ENCODE measurements at places on chromosomes 6 and 20. TPM values are rescaled to one million over a fixed set of nuclear protein-coding genes. Genes with fewer than 3 reads are reported as not detected.

SRSF12 gene
- total RNA-seq = not detected

HRH3 gene
- total RNA-seq = not detected

RBM24 gene
- 189 TPM for total RNA-seq

DNA sequence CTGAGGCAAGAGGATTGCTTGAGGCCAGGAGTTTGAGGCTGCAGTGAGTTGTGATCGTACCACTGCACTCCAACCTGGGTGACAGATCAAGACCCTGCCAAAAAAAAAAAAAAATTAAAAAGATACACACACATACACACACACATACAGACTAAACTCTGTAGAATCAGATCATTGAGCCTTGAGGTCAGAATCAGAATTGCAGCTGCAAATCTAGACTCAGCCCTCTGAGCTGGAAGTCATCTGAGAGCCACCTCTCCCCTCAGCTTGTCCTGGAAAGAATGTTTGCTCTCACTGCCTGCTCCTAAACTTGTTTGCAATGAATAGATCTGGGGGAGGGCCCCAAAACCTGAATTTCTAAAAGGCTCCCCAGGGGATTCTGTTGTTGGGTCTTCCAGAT is 41.4 kb upstream of the ANGPT4 start:
- no peak for DNase-seq

DNA sequence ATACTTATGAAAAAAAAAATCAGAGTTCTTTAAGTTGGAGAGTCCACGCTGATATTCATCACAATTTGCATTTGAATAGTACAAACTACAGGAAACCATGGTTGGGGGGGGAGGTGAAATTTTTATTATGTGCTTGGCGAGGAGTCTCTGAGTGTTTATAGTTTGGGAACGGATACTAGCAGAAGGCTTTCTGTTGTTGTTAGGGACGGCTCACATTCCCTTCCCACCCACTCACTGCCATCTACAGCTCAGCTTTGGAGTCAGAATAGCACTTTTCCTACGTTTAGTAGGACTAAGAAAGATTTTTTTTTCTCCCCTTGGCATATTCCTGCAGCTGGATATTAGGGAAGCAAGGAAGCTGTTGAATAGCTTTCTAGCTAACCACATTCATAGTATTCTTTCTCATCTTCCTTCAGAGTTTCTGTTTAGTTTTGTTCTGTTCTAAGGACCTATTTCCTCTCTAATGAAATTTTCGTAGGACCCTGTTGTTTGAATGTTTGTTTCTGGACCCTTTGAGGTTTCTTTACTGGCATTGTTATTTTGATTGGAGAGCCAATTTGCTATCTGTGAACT is 235.1 kb upstream of the ZNF217 start:
- DNase-seq = no peak

- no peak for DNase-seq
Measured at GRCh38 chr6:15573384-15573783, 89.4 kb downstream of the DTNBP1 start.

DNA sequence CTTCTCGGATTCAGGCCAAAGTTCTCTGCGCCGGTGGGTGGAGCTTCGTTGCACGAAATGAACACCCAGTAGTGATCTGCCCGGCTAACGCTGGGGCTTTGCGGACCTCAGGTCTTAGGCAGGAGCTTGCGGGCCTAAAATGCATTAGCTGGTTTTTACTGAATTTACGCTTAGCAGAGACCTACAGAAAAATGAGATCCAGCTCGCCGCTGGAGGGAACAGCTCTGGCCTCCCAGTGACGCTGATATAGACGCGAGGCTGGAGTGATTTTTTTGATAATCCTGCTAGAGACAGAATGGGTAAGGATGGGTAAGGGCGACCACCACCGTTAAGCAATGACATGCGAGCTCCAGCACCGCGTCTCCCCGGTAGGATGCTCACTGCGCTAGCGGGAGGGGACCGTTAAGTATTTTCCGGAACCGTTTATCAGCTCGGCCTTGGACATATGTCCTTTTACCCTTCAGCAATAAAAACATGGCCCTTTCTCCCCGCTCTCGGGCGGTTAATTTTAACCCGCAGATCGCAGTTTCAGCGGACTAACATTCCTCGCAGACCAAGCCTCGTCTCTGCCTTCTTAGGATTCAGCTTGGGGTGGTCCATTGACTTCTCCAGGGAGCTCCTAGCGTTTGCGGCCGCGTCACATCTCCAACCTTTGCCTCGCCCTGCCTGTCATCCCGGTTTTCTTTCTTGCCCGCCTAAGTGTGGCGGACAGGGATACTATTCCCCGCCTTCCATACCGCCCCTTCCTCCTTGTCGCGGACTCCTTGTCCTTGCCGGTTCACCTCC is 109.3 kb downstream of the GPX5 start:
- DNase-seq = no peak

DNA sequence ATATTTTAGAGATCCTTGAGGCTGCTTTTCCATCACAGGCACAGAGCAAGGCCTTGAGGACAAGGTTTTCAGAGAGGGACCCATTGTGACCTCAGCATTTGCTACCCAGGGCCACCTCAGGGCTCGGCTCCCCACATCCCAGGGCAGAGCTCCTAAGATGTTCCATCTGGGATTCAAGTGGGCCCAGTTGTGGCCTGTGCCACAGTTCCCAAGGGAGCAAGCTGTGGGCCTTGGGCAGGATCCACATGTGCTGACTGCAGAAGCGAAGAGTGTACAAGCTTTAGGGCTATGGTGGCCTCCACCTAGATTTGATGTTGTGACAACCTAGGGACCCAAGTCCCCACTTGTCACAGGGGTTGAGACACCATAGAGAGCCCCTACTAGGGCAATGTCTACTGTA is 608.1 kb downstream of the HACE1 start:
- no peak for DNase-seq

GRCh38 chr20:7656687-7657467 is 283.4 kb downstream of the HAO1 start:
- DNase-seq = no peak

DNA sequence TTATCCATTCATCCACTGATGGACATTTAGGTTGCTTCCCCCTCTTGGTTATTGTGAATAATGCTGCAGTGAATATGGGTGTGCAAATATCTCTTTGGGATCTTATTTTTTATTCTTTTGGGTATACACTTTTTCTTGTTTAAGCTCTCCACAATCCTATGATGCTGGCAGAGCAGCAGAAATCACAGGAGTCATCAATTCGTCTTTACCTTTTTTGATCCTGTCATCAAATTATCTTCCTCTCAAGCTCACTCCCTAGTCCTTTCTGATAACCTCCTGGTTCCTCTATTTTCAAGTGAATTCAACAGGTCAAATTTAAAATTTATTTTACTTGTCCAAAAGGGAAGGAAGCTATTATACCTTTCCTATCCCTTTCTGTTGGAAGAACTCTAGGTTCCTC is 89.1 kb downstream of the PLCG1 start:
- no peak for DNase-seq

- no peak for DNase-seq
Measured at GRCh38 chr20:63502671-63503172, 3.8 kb upstream of the EEF1A2 start.

DNA sequence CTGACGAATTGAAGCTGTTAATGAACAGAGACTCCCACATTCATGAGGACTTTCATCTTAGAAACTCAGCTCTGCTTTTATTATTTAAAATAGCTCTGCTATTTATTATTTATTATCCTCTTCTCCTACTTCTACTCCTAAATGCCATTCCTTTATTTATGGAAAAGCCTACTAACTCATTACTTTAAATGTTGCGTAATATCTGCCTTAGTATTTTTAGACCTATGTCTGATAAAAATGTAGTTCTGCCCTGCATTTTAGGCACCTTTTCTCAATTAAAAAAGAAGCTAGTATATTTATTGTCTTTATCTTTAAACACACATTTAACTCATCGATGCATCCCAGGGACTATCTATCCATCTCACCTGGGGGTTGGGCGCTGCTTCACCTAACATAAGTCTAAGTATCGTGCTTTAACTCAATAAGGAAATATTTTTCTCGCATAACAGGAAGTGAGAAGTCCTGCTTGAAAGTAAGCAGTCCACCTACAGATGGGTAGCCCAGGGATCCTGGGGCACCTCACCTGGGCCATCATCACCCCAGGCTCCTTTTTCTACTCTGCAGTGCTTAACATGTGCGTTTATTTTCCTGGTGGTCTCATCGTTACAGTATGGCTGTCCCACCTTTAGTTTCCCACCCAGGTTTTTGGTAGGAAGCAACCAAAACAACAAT is 31.3 kb upstream of the FAM184A start:
- no peak for DNase-seq

DNA sequence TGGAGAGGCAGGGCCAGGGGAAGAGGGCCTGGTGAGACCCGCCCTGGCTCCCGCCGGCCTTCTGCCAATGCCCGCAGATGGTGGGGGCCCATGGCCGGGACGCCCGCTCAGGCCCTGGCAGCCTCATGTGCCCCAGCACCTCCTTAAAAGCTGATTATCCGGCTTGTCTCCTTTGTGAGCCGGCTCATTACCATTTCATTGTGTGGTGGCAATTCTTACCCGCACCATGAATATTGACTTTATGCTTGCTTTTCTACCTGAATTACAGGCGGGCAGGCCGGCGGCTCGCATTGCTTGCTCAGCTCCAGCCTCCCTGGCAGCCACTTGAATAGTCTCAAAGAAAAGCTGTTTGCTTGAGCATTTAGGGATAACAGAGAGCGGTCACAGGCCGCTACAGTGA is 120.0 kb upstream of the JAG1 start:
- DNase-seq = no peak

GRCh38 chr6:80234401-80234800 is 127.9 kb downstream of the BCKDHB start:
- DNase-seq = no peak

- no peak for DNase-seq
Measured at GRCh38 chr6:19424853-19425252, 412.3 kb upstream of the ID4 start.

DNA sequence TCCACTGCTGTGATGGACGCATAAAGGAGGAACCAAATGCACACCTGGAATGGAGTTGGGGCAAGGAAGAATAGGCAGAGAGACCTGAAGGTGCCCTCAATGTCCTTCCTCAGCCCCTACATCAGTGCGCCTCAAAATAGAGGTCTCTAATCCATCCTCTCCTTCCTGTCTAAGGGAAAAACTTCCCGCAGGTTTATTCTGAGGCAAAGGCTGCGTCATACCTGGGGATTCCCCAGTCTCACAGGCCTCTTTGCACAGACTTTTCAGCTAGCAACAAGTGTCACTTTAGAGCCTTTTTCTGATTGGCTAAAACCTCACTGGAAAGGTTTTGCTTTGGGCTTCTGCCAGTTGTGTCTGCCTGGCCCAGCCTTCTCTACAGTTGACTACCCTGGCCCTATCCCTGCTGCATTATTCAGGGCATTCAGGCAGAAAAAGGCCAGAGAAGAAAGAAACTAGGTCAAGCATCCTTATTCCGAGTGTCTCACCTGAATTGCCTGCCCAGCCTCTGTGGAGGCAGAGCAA is 1.8 kb upstream of the HLA-DQB1 start:
- no peak for DNase-seq
